ENCODE measurements at places on chromosomes 7 and 10.

GRCh38 chr7:90119178-90119971 lies 34.9 kb upstream of the STEAP1 start:
- DNase-seq: peak; percentile 29

- DNase-seq: no peak
Measured at GRCh38 chr7:158847451-158847866, 8.9 kb upstream of the DYNC2I1 start.

- DNase-seq: no peak
Measured at GRCh38 chr7:128954150-128954549, 16.4 kb downstream of the IRF5 start.

DNA sequence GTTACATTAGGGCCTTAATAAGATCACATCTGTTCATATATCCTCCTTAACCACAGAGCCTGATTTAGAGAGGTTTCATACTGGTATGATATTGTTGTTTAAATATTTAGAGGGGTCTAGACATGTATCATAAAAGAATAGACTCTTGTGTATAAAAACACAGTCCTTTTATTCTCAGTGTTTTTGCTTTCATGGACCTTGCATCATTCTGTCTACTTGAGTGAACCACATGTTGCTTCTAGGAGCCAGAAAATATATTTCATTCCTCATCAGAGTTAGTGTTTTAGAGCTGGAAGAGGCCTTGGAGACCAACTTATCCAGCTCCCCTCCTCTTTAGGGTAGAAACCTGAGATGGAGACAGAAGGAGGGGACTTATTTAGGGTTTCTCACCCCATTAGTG lies 312.8 kb downstream of the LRMDA start:
- no peak for DNase-seq

- no peak for DNase-seq
Measured at GRCh38 chr10:97828721-97829120, 20.9 kb upstream of the GOLGA7B start.

GRCh38 chr7:41217306-41217705 lies 485.6 kb downstream of the INHBA start:
- DNase-seq: no peak

DNA sequence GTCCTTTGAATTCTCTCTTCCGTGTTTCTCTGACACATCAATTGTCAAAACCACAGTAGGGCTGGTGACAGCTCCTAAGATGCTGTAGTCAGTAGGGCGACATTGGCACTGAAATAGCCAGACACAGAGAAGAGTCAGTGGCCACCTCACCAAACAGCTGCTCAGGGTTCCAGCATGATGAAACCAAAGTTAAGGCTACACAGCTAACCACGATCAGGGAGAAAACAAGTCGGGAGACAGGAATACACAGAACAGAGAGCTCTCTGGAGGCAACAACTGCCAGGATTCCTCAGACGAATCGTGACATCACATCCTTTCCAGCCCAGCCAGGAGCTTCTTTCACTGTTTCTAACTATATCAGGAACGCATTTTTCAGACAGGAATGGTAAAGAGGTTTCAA lies 922.2 kb downstream of the SORCS1 start:
- DNase-seq: no peak

DNA sequence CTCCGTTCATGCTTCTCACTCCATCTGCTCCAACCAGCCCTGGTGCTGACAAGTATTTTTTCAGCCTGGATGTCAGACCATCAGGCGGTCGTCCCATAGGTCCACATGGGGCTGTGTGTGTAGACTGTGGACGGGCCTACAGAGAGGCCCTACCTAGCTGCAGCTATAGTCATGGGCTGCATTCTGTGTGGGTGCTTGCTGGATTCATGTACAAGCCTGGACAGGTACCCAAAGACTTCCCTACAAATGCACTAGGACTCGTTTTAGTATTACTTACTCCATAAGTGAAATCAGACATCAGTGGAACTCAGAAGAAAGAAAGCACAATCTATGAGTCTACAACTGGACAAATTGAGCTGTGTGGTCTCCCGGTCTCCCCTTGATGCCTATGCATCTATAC lies 146.8 kb downstream of the PKD1L1 start:
- DNase-seq: no peak

- DNase-seq: no peak
Measured at GRCh38 chr7:134662871-134663205, 16.2 kb downstream of the BPGM start.

- no peak for DNase-seq
Measured at GRCh38 chr7:1533547-1534329, 3.2 kb downstream of the MAFK start.

- no peak for DNase-seq
Measured at GRCh38 chr7:73567140-73567539, 9.7 kb upstream of the BCL7B start.

DNA sequence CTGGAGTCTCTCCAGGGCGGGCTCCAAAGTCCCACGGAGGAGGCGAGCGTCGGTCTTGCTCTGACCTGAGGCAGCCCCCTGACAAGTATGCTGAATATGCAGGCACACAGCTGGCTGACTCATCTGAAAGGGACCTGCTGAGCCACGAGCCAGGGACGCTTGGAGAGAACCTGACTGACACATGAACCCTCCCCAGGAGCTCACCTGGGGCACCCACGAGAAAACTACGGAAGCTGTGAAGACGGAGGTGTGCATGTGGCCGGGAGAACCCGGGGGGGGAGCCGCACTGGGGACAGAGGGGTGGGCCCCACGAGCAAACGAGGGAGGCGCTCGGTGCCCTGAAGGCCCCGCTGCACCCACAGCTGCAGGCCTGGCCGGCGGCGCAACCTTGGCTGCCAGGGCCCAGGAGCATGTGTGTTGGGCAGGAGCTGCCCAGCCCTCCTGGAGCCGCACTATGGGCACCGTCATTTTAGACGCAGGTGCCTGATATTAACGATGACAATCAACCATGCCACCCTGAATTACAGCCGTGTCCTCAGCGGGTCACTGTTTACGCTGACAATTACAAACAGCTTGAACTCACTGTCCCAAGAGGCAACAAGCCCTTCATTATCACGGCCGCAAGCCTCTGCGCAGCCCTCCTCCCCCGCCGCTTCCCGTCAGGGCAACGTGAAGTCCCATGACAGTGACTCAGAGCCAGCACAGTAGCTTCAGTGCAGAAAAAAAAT lies 64.7 kb downstream of the DIP2C start:
- DNase-seq: no peak

DNA sequence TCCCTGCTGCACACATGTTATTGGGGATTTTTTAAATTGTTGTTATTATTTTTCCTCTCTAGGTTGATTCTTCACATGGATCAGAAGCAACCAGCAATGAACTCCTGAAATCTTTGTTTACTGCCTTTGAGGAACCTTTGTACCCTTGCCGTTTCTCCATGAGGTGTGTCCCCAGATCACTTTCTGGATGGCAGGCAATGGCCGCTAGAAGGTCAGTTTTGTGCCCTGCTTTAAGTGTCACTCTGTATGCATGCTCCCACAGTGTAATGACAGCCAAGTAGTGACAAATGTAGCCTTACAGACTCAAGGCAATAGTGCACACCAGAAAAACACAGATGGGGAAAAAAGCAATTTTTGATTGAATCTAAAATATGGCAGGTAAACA lies 47.7 kb upstream of the NRP1 start:
- DNase-seq: no peak

- no peak for DNase-seq
Measured at GRCh38 chr10:132339276-132339675, 7.3 kb downstream of the LRRC27 start.

DNA sequence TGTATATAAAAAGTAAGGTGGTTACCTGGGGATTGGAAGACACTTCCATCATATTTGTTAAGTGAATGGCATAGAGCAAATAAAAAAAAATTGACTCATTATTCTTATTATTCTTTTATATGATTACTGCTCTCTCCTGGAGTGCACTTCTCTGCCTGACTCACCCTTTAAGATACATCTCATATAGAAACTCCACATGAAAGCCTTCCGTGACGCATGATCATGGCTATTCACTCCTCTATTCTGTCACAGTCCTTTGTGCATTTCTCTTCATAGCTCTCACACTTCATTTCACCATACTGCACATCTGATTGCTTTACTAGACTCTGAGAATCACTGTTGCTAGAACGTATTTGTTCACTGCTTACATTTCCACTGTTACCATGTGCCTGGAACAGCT lies 597.3 kb downstream of the CNTNAP2 start:
- DNase-seq: no peak

DNA sequence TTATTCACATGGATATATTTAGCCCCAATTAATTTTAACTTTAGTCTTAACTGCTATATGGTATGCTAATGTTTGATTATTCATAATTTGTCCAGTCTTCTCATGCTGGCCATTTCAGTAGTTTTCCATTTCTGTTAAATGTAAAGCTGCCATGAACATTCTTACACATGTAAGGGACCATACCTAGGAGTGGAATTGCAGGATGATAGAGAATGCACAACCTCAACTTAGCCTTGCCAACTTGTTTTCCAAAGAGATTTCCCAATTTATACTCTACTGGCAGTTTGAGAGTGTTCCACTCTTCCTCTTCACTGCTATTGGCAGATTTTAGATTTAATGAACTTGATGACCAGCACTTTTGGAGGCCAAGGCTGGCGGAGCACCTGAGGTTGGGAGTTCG lies 68.2 kb downstream of the FANK1 start:
- no peak for DNase-seq

DNA sequence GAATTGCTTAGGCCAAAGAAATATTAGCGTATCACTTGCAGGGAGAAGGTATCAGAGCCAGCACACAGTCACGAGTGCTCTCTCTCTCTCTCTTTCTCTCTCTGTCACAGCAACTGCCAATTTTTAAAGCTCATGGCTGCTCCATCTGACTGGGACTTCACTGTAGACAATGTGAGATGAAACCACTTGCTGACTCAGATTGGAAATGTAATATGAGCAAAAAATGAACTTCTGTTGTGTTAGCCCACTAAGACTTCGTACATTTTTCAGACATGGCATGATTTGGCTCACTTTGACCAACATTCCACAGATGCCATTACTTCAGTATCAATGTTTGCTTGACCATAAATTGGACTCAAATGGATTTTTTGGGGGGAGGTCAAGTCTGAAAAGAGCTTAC lies 68.1 kb downstream of the DGKB start:
- no peak for DNase-seq

DNA sequence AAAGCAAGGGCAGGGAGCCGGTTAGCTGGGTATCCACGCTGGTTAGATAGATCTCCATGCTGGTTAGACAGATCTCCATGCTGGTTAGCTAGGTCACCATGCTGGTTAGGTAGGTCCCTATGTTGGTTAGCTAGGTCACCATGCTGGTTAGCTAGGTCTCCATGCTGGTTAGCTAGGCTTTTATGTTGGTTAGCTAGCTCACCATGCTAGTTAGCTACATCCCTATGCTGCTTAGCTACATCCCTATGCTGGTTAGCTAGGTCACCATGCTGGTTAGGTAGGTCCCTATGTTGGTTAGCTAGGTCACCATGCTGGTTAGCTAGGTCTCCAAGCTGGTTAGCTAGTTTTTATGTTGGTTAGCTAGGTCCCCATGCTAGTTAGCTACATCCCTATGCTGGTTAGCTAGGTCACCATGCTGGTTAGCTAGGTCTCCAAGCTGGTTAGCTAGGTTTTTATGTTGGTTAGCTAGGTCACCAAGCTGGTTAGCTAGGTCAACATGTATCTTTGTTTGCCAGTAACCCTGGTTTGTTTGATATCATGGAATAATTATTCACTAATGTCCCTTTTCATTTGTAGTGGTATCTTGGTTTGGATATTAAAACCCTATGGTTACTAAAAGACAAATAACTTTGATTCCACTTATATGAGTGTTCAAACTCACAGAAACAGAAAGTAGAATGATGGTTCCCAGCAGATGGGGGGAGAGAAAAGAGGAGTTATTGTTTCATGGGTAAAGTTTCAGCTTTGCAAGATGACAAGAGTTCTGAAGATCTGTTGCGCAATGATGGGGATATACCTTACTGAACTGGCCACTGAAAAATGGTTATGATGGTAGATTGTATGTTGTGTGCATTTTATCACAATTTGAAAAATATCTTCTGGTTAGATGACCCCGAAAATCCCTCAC lies 136.2 kb downstream of the PRPF18 start:
- no peak for DNase-seq

- DNase-seq: no peak
Measured at GRCh38 chr10:67789769-67790168, 48.2 kb downstream of the DNAJC12 start.

GRCh38 chr10:78982726-78983125 lies 86.0 kb upstream of the ZMIZ1 start:
- no peak for DNase-seq

GRCh38 chr10:77079592-77080300 lies 557.9 kb downstream of the KCNMA1 start:
- no peak for DNase-seq

DNA sequence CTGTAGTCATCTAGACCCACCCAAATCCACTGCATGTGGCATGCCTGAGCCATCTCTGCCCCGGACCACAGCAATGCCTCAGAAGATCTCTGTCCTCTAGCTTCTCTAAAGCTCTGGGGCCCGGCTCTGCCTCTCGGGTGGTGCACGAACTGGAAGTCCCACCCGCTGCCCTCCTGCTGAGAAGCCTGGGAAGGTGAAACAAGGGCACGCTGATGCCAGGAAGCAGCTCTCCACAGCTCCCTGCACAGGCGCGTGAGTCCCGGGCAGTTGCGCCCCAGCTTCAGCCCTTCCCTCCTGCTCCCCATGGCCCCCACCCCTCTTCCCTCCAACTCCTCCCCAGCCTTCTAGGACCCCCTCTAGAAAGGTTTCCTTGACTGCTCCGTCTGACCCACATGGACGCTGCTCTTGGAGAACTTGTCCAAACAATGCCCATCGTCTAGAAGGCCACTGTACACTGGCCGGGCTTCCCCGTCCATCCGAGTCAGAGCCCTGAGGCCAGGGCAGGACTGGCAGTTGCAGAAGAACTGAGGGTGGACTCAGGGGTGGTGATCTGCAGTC lies 12.8 kb downstream of the KCNH2 start:
- no peak for DNase-seq

- DNase-seq: no peak
Measured at GRCh38 chr7:108020585-108020984, 17.6 kb upstream of the LAMB1 start.

DNA sequence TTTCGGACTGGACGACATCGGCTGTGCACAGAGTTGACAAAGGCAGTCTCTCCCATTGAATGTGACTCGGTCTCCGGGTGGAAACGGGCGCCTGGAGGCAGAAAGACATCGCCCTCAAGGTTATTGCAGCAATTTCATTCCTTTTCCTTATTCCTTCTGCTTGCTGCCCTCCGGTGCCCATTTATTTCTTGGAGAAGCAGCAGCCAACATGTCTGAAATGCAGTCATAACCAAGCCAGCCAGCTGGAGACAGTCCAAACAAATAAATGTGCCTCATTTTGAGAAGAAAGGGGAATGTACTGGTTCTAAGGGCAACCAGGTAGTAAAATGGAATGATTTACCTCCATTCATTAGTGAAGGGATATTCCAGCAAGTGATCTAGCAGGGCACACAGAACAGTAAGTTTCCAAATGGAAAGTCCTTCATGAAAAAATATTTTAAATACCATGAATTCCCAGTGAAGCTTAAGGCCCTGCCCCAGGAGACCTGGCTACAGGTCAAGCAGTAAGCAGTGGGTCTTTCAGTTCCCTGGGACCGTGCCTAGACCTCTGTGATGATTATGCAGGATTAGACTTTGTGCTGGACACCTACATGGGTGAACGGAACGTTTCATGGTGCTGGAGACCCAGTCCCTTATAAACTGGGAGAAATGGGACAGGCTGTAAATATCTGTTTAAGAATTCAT lies 86.6 kb downstream of the ABLIM1 start:
- DNase-seq: no peak

All from activated T-cell treated with anti-CD3 and anti-CD28 coated beads, Interleukin-2, amount 50 U/mL, for 1 hour (primary cell).